ENCODE measurements at places on chromosomes 11 and 22. TPM values are rescaled to one million over a fixed set of nuclear protein-coding genes. Genes with fewer than 3 reads are reported as not detected.
A peak's percentile ranks its signal among the peaks of the same experiment; 100 is the strongest.

VPREB1 gene
- not detected for total RNA-seq

- H3K27me3 ChIP-seq = no peaks in the 10 kb centered on the region
- no peak overlapping the region for H3K27ac ChIP-seq
- H3K4me1 ChIP-seq = peaks cover 31% of the 10 kb centered on the region
Measured at GRCh38 chr11:121578251-121578976, 125.6 kb upstream of the SORL1-AS1 start.

UBQLNL gene
- 0.79 TPM for total RNA-seq

CCDC15 gene
- total RNA-seq = 3.8 TPM

DUSP8 gene
- total RNA-seq = 15.9 TPM

DNA sequence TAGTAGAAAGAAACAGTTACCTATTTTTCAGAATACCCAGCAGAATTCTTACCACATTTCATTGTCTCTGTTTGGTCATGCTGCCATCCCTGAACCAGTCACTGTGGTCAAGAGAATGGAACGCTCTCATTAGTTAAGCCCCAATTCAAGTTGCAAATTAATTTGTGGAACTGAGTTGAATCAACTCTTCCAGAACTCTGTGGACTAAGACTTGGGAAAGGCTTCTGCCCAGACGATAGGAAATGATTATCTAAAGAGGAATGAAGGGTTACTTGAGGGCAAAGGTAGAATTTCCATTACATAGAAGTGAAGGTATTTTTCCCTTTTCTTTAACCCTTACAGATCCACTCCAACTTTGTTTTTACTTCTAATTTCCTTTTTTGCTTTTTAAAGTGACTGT is 286.4 kb downstream of the DYNC2H1 start:
- H3K27ac ChIP-seq = no peak overlapping the region
- H3K4me1 ChIP-seq = peaks cover 9% of the 10 kb centered on the region
- DNase-seq = no peak
- no peaks in the 10 kb centered on the region for H3K27me3 ChIP-seq
- H3K4me3 ChIP-seq = no peak overlapping the region
- H3K36me3 ChIP-seq = peaks cover 7% of the 10 kb centered on the region

GRCh38 chr22:42621505-42622002 is 6.9 kb upstream of the POLDIP3 start:
- no peak overlapping the region for H3K4me3 ChIP-seq
- DNase-seq = peak; percentile 80
- H3K27ac ChIP-seq = no peak overlapping the region
- H3K36me3 ChIP-seq = peaks cover 6% of the 10 kb centered on the region
- no peaks in the 10 kb centered on the region for H3K27me3 ChIP-seq
